ENCODE measurements at places on chromosomes 7 and 10.

- no peak for DNase-seq
Observed at GRCh38 chr10:27190508-27190907, 35.4 kb downstream of the MASTL start.

DNA sequence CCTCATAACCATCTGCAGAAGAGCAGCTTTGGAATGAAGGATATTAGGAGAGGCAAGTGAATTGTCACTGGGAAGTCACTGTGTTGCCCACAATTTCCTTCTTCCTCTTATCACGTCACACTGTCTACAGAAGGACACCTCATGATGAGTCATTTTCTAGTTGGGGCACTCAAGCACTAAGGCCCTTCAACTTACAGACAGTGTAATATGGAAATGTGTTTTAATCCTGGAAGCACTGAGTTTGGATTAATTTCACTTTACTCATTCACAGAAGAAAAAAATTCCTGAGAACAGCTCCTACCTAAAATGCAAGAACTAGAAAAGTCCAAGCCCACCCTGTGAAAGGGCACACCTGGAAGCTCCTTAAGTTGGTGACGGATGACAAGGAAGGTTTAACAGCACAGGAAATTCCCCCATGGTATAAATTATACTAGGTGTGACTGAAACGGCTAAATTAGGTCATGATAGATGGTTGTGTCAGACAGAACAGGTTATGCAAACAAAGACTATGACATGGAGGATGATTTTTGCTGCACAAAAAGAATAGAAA, 56.6 kb downstream of the PARD3 start:
- no peak for DNase-seq

GRCh38 chr7:27128034-27128433, 2.5 kb downstream of the HOXA4 start:
- DNase-seq: no peak

- no peak for DNase-seq
Observed at GRCh38 chr10:124107072-124107471, 13.7 kb upstream of the CHST15 start.

DNA sequence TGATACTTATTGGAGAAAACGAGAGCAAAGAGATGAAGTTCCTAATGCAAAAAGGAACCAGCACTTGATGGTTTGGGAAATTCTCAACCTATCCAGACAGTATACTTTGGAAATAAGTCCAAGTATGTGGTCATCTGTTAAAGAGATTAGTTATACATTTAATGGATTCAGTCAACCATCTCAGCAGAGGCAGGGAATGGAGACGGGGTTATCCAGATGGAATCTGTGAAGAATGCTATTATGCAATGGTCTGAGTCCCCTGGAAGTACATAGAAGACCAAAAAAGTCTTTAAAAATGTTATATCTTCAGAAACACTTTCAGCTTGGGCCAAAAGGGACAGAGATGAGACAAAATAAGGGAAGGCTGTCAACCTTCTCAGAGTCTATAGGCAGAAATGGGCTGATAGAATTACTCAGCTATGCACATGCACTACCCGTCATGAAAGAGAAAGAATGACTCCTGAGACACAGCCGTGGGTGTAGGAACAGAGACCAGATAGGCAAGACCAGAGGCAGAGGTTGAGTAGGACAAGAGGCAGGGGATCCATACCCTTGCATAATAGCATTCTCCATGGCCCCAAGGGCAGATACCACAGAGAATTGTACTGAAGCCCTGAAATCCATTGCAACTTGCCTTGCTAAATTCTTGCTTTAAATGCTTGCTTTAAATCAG, 738.8 kb upstream of the POT1 start:
- no peak for DNase-seq

- no peak for DNase-seq
Observed at GRCh38 chr10:61409157-61409556, 44.0 kb downstream of the TMEM26 start.

GRCh38 chr10:75542084-75542483, 110.7 kb downstream of the LRMDA start:
- DNase-seq: no peak

DNA sequence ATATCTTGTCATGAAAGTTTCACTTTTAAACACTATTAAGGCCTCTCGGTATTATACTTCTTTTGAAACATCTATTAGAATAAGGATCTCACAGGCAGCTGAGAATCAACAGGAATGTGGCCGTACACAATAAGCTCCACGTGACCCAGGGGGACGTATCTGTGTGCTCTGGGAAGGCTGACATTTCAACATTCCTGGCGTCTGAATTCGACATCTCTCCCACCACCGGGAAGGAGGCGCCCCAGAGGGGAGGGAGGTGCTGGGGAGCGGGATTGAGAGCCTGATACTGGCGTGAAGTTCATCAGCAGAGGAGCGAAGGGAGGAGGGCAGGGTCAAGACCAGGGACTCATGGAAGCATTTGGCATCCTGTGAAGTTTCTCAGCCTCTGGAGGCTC, 401.3 kb downstream of the DNAJB6 start:
- no peak for DNase-seq

DNA sequence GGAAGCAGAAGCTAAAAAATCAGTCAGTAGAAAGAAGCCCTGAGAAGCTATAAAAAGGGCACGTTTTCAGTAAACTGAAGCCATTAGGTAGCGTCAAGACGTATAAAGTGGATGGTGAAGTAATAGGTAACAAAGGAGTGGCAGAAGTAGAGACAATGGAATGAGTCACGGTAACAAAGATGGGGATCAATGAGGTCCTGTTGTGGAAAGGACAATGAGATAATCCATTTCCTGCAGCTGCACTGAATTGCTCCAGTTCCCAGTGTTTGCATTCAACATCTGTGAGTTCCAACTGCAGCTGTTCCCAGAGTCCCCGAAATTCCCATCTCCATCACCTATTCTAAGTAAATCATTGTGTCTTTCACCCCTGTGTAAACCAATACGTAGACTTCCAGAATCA, 4.8 kb upstream of the HYCC1 start:
- DNase-seq: no peak

DNA sequence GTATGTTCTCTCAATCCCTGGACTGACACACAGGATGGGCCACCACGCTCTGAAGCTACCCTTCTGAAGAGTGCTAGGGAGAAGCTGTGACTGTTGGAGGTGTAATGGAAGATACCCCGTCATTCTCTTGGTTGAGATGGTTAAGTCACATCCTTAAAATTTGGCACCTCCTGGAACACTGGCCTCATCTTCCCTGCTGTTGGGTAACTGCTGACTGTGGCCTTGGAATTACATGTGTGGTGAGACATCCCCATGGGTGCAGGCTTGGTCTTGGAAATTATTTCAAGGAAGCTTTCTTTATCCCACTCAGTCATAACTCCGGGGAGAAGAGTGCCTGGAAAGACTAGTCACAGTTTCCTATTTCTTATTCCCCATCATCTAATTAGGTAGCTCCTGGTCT, 62.0 kb downstream of the LRMDA start:
- DNase-seq: no peak

GRCh38 chr7:43647339-43647672, 64.4 kb downstream of the STK17A start:
- no peak for DNase-seq

GRCh38 chr7:112886208-112886607, 96.0 kb upstream of the TMEM168 start:
- no peak for DNase-seq

DNA sequence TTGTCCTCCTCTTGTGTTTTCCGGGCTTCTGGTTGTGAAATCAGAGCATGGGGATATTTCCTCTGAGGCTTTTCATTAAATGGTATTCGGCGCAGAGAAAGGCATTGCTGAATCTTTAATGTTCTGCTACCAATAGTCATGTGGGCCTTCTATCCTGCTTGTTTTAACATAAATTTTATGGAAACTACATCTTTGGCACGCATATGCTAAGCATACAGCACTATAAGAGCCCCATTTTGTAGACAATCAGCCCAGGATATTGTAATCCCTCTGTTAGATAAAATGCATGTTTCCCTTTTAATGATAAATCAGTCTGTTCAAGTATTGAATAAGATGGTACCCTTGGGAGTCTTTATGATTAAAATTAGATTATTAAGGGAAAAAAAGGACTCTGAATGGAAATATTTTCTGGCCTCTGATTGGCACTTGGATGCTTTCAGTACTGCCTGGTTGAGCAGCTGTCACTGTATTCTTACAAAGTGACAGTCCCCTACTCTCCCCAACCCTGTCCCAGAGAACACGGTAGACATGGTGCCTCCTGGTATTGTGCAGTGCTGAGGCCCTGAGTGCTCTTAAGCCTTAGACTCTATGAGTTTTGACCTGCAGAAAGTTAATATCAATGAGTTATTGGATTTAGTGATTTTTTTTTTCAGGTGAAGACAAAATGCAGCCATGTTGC, 256.3 kb downstream of the POU6F2 start:
- no peak for DNase-seq

DNA sequence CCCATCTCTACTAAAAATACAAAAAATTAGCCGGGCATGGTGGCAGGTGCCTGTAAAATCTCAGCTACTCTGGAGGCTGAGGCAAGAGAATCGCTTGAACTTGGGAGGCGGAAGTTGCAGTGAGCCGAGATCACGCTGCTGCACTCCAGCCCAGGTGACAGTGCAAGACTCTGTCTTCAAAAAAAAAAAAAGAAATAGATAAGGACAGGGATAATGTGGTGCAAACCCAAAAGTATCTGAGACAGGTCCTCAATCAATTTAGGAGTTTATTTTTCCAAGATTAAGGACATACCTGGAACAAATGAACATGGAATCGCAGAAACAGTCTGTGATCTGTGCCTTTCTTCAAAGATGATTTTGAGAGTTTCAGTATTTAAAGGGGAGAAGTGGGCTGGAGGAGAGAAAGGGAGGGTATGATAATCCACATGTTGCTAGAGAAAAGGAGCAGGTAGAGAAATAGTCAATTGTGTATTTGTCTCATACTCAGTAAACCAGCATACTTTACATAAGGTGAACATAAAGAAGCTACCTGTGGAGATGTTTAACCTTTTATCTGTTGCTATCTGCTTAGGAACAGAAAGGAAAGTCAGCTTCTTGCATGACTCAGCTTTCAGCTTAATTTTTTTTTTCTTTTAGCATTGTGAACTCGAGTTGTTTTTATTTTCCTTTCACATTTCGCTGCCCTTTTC, 4.9 kb upstream of the MTPN start:
- DNase-seq: no peak

DNA sequence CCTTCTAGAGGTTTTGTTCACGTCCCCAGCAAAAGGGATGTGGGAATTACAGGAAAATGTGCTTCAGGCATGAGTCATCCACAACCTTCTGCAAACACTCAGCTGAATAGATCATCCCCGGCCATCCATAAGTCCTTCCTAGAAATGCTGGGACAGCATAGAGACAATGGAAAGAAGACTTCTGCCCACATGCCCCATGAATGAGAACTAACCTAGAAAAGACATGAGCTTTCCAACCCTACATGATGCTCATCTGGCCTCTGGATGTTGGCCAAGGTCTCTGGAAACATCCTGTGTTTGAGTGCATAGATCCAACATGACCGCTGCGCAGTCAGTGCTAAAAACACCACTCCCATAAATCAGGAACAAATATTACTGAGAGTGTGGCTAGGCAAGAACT, 277.5 kb downstream of the PLXNA4 start:
- DNase-seq: no peak

DNA sequence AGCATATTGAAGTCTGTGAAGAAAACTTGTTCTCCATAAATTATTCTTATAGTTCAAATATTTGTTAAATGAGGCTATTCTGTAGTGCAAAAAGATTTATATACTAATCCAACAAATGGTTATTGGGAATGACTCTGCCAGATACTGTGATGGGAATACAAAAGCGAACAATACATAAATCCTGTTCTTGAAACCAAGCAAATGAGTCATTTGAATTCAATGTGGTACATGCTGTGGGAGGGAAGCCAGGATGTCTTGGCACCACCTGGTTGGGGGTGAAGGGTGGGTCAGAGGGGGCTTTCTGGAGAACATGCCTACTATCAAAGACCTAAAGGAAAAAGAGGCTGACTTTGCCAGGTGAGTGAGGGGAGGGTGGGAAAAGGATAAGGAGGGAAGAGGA, 594.2 kb downstream of the CALN1 start:
- no peak for DNase-seq

- no peak for DNase-seq
Observed at GRCh38 chr10:22683140-22683389, 31.3 kb downstream of the PIP4K2A start.

GRCh38 chr7:35781767-35782515, 18.9 kb upstream of the SEPTIN7 start:
- DNase-seq: no peak

- DNase-seq: no peak
Observed at GRCh38 chr7:8434290-8435002, 1.0 kb downstream of the NXPH1 start.

DNA sequence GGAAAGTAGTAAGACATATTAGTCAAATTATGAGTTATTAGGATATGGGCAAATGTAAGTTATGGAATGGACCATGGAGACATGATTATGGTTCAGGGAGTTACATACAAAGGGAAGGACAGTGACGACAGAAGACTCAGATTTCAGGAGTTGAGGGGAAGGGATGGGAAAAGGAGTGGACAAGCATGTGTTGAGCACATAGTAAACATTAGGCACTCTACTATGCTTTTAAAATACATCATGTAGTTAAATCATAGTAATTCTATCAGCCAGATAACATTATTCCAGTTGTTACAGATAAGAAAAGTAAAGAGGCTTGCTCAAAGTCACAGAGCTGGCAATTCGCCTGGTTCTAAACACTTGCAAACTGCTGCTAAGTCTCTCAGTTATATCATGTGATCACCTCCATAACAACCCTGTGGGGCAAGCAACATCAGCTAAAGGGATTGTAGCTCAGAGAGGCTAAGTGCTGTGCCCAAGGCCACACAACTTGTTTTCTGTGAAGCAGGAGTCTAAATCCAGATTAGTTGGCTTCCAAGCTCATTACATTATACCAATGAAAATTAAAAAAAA, 115.2 kb upstream of the MDFIC start:
- DNase-seq: no peak

GRCh38 chr10:47247148-47248059, 52.6 kb upstream of the GDF10 start:
- no peak for DNase-seq

DNA sequence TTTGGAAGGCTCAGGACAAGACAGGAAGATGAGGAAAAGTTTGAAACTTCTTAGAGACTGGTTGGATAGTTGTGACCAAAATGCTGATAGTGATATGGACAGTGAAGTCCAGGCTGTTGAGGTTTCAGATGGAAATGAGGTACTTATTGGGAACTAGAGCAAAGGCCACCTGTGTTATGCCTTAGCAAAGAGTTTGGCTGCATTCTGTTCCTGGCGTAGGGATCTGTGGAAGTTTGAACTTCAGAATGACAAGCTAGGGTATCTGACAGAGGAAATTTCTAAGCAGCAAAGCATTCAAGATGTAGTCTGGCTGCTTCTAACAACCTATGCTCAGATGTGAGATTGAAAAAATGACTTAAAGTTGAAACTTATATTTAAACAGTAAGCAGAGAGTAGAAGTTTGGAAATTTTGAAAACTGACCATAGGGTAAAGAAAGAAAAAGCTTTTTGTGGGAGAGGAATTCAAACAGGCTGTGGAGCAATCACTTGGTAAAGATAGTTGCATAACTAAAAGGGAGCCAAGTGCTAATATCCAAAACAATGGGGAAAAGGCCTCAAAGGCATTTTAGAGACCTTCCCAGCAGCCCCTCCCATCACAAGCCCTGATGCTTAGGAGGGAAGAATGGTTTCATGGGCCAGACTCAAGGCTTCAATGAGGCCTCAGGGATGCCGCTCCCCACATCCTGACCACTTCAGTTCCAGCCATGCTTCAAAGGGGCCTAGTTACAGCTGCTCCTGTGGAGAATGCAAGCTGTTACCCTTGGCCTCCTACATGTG, 415.1 kb downstream of the INHBA start:
- no peak for DNase-seq
